ENCODE measurements at places on chromosomes 12 and 14.
A peak's percentile ranks its signal among the peaks of the same experiment; 100 is the strongest.

- H3K27ac ChIP-seq: peak overlapping the region; percentile 5
- DNase-seq: no peak
- H3K27me3 ChIP-seq: no peaks in the 10 kb centered on the region
- peaks cover 24% of the 10 kb centered on the region for H3K4me1 ChIP-seq
- H3K36me3 ChIP-seq: no peaks in the 10 kb centered on the region
Observed at GRCh38 chr14:51666826-51667225, 15.1 kb downstream of the FRMD6 start.

GRCh38 chr12:144650-145284 is 69.2 kb downstream of the SLC6A12 start:
- DNase-seq: no peak
- no peaks in the 10 kb centered on the region for H3K36me3 ChIP-seq
- no peak overlapping the region for H3K4me3 ChIP-seq

- H3K36me3 ChIP-seq: no peaks in the 10 kb centered on the region
- peaks cover 4% of the 10 kb centered on the region for H3K4me1 ChIP-seq
- no peak for DNase-seq
- H3K27ac ChIP-seq: no peak overlapping the region
- H3K4me3 ChIP-seq: peak overlapping the region; percentile 45
- H3K27me3 ChIP-seq: no peaks in the 10 kb centered on the region
Observed at GRCh38 chr12:50326590-50327284, 43.4 kb upstream of the LIMA1 start.

- H3K4me3 ChIP-seq: no peak overlapping the region
- no peaks in the 10 kb centered on the region for H3K36me3 ChIP-seq
- H3K27me3 ChIP-seq: no peaks in the 10 kb centered on the region
- H3K4me1 ChIP-seq: no peaks in the 10 kb centered on the region
- no peak overlapping the region for H3K27ac ChIP-seq
- DNase-seq: no peak
Observed at GRCh38 chr14:93153121-93153520, 31.6 kb downstream of the MOAP1 start.

DNA sequence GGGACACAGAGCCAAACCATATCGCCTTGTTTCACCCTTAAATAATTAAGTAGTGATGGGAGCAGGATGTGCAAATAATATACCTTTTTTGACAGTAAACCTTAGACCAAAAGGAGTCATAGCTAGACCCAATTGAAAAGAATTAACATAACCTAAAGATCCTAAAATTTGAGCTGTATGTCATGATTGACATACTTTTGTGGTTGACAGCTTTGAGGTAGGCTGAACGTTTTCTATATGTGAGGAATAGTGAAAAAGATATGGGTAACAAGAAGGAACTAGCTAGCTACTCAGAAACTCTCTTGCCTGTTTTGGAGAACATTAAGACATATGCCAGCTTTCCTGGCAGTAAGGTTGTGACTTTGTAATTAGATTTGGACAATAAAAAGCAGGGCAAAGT is 320.6 kb downstream of the KCNC2 start:
- H3K4me3 ChIP-seq: no peak overlapping the region
- DNase-seq: no peak
- peaks cover 5% of the 10 kb centered on the region for H3K4me1 ChIP-seq
- no peak overlapping the region for H3K27ac ChIP-seq
- H3K27me3 ChIP-seq: no peaks in the 10 kb centered on the region

GRCh38 chr14:97298331-97298730 is 501.1 kb downstream of the VRK1 start:
- H3K27me3 ChIP-seq: no peaks in the 10 kb centered on the region
- no peaks in the 10 kb centered on the region for H3K4me1 ChIP-seq
- H3K4me3 ChIP-seq: no peak overlapping the region
- H3K27ac ChIP-seq: no peak overlapping the region
- H3K36me3 ChIP-seq: no peaks in the 10 kb centered on the region
- no peak for DNase-seq

GRCh38 chr12:124756760-124757159 is 106.9 kb downstream of the SCARB1 start:
- H3K36me3 ChIP-seq: no peaks in the 10 kb centered on the region
- DNase-seq: no peak
- no peak overlapping the region for H3K4me3 ChIP-seq
- peaks cover 78% of the 10 kb centered on the region for H3K4me1 ChIP-seq
- no peak overlapping the region for H3K27ac ChIP-seq
- no peaks in the 10 kb centered on the region for H3K27me3 ChIP-seq

DNA sequence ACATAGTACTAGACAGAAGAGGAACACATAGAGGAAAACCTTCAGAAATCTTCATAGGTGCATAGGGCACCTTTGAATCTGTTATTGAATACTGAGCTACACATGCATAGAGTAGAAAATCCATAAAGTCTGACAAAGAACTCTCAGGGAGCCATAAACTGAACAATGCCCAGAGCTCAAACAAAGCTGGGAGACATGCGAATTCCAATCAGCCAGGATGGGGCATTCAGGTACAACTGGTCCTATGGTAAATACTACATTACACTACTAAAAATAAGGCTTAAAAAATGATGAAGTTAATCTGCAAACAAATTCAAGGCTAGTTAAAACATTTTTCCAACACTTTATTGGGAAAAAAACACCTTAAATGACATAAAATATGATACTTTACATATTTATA is 259.7 kb downstream of the DIO2 start:
- H3K27me3 ChIP-seq: no peaks in the 10 kb centered on the region
- no peaks in the 10 kb centered on the region for H3K36me3 ChIP-seq
- no peak overlapping the region for H3K4me3 ChIP-seq

- H3K27ac ChIP-seq: no peak overlapping the region
- no peak for DNase-seq
- H3K27me3 ChIP-seq: no peaks in the 10 kb centered on the region
- H3K4me3 ChIP-seq: no peak overlapping the region
- H3K36me3 ChIP-seq: no peaks in the 10 kb centered on the region
Observed at GRCh38 chr12:117404203-117404853, 42.9 kb upstream of the NOS1 start.

DNA sequence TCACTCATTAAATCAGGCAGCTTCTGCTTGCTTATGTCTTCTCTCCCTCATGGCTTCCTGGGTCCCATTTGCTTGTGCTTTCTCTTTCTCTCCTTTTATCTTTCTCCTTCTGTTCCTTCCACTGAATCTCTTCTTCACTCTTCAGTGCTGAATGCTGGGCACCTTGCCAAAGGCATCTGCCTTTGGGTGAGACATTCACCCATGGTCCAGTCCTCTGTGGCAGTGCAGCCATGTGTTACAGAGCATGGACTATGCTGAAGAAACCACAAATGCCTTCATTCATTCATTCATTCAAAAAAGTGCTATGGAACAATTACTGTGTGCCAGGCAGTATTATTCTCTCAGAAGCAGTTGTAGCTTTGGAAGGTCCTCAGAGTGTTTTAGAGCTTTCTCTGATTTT is 344.4 kb upstream of the STXBP6 start:
- no peak for DNase-seq
- H3K27me3 ChIP-seq: no peaks in the 10 kb centered on the region
- H3K4me3 ChIP-seq: no peak overlapping the region
- no peaks in the 10 kb centered on the region for H3K36me3 ChIP-seq
- H3K4me1 ChIP-seq: no peaks in the 10 kb centered on the region

DNA sequence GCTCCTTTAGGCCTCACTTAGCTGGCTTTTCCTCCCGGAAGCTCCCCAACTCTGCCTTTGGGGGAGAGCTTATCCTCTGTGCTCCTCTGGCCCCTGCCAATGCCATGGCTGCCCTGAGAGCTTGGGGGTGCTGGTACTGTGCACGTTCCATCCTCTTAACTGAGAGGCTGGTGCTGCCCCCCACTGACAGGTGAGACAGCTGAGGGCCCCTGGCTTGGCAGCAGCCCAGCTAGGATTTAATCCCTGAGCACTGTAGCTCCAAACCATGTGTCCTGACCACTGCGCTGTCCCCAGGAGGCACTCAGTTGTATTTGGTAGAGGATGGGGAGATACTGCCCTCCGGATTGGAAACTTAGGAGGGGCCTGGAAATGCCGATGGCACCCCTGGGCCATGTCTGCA is 46.1 kb downstream of the UBE3B start:
- no peak for DNase-seq
- H3K4me1 ChIP-seq: no peaks in the 10 kb centered on the region
- no peak overlapping the region for H3K27ac ChIP-seq

GRCh38 chr12:77687321-77687720 is 143.4 kb upstream of the NAV3 start:
- no peaks in the 10 kb centered on the region for H3K4me1 ChIP-seq
- no peak overlapping the region for H3K27ac ChIP-seq
- no peaks in the 10 kb centered on the region for H3K36me3 ChIP-seq
- H3K4me3 ChIP-seq: no peak overlapping the region
- DNase-seq: no peak

- H3K27ac ChIP-seq: no peak overlapping the region
- no peaks in the 10 kb centered on the region for H3K4me1 ChIP-seq
- no peaks in the 10 kb centered on the region for H3K27me3 ChIP-seq
- no peak overlapping the region for H3K4me3 ChIP-seq
- DNase-seq: no peak
Observed at GRCh38 chr14:37466623-37467088, 128.4 kb downstream of the FOXA1 start.

- H3K36me3 ChIP-seq: no peaks in the 10 kb centered on the region
- no peak overlapping the region for H3K27ac ChIP-seq
- H3K27me3 ChIP-seq: no peaks in the 10 kb centered on the region
Observed at GRCh38 chr12:51593539-51593938, 2.5 kb downstream of the SCN8A start.

DNA sequence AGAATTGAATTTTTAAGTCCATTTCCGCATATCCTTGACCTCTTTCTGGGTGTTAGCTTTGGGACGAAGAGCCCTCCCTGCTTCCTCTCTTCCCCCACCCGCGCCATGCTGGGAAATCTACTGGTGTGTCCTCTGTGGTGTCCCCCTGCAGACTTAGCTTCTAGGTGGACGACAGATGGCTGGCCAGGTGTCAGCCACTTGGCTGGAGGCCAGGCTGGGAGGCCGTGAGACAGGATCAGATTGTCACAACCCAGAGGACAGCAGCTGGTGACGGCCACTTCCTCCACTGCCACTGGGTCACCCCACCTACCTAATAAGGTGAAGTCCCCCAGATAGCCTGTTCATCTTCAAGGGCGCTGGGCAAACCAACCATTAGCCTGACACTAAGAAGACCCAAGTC is 13.3 kb upstream of the DTX1 start:
- no peak overlapping the region for H3K4me3 ChIP-seq
- H3K36me3 ChIP-seq: no peaks in the 10 kb centered on the region
- no peaks in the 10 kb centered on the region for H3K4me1 ChIP-seq
- H3K27me3 ChIP-seq: no peaks in the 10 kb centered on the region
- DNase-seq: no peak

- H3K36me3 ChIP-seq: no peaks in the 10 kb centered on the region
- H3K4me3 ChIP-seq: no peak overlapping the region
Observed at GRCh38 chr12:113850309-113851056, 115.6 kb downstream of the RBM19 start.

DNA sequence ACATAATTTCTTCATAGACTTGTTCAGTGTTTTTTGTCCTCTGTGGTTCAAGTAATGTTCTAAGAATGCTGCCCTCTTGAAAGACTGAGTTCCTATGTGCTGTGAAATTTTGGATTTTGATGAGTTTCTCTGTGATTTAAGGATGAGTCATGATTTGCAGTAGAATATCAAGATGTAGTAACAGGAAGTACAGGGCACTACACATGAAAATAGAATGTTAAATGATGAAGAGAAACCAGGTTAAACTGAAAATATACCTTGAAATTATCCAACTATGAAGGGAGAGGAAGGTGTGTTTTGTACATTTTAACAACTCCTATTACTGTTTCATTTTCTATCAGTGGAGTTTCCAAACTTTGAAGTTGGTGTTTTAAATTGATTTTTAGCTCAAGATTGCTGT is 4.8 kb downstream of the ELK3 start:
- H3K27ac ChIP-seq: peak overlapping the region; percentile 21
- no peak overlapping the region for H3K4me3 ChIP-seq
- H3K36me3 ChIP-seq: no peaks in the 10 kb centered on the region
- no peak for DNase-seq
- H3K4me1 ChIP-seq: peaks cover 36% of the 10 kb centered on the region

GRCh38 chr12:39297891-39298290 is 145.0 kb downstream of the KIF21A start:
- no peaks in the 10 kb centered on the region for H3K27me3 ChIP-seq
- no peaks in the 10 kb centered on the region for H3K36me3 ChIP-seq
- no peak for DNase-seq
- no peaks in the 10 kb centered on the region for H3K4me1 ChIP-seq
- H3K27ac ChIP-seq: no peak overlapping the region

DNA sequence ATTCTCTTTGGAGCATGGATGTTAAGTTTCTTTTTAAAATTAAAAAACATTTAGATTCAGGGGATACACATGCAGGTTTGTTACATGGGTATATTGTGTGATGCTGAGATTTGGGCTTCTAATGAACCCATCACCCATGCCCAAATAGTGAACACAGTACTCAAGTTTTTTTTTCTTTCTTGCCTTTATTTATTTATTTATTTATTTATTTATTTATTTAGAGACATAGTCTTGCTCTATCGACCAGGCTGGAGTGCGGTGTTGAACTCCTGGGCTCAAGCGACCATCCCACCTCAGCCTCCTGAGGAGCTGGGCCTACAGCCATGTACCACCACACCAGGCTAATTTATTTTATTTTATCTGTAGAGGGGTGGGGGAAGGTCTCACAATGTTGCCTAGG is 2.2 kb upstream of the NCKAP1L start:
- no peaks in the 10 kb centered on the region for H3K27me3 ChIP-seq
- no peaks in the 10 kb centered on the region for H3K4me1 ChIP-seq
- no peak overlapping the region for H3K27ac ChIP-seq
- no peak for DNase-seq
- H3K4me3 ChIP-seq: no peak overlapping the region

Measured in thoracic aorta (tissue), 2 donors.